ENCODE measurements at places on chromosomes 12 and 14.

DNA sequence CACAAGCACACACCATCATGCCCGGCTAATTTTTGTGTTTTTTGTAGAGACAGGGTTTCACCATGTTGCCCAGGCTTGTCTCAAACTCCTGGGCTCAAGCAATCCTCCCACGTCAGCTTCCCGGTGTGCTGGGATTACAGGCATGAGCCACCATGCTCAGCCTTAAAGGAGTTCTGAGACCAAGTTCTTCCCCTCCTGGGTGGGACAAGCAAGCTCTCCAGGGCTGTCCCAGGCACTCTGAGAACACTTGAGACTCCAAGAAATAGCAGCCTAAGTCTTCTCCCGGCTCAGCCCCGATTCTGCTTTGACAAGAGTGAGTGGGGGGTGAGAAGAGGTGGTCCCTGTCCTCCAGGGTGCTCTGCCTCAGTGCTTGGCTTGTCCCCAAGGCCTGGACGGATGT lies 86.4 kb downstream of the STAB2 start:
- DNase-seq = no peak

- DNase-seq = peak; percentile 62
These were observed 368.7 kb downstream of the NELL2 start for GRCh38 chr12:44507461-44507860.

GRCh38 chr14:74882103-74882920 lies 596 bp downstream of the DLST start:
- DNase-seq = peak; percentile 34

GRCh38 chr12:42732908-42733411 lies 143.4 kb upstream of the PRICKLE1 start:
- DNase-seq = no peak

- DNase-seq = no peak
These were observed 180.5 kb downstream of the CAND1 start for GRCh38 chr12:67449591-67450052.

GRCh38 chr14:22836301-22837113 lies at the start of gene MMP14:
Gene MMP14 (plus strand): TSS chr14:22836585. CDS start chr14:22836818, 233 bp downstream.
- DNase-seq = no peak

GRCh38 chr12:86985298-86985697 lies 729.1 kb upstream of the MGAT4C start:
- DNase-seq = no peak

GRCh38 chr12:77591959-77592743 lies 238.5 kb upstream of the NAV3 start:
- DNase-seq = peak; percentile 88

GRCh38 chr12:110591451-110592051 lies 8.4 kb upstream of the PPTC7 start:
- DNase-seq = no peak

DNA sequence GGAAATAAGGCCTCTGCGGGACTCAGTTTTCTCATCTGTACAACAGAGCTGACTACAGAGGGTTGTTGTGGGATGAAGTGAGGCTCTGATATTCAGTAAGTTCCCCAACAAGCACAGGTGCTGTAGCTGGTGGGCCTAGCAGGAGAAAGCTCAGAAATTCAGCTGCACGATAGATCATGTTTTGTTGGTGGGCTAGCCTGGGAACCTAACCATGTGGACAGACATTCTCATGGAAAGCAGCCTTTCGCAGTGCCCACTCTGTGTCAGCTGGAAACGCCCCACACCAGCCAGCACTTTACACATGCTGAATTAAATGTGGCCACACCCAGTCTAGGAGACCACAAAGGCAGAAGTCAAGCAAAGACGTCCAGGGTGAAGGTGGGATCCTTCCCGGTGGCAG lies 16.1 kb downstream of the PITPNM2 start:
- no peak for DNase-seq

Data from NCI-H1092 treated with DMSO at 0.1 percent for 48 hours (cell line).